ENCODE measurements at places on chromosomes 6 and 20. TPM values are rescaled to one million over a fixed set of nuclear protein-coding genes. Genes with fewer than 3 reads are reported as not detected.

CEP85L gene
- total RNA-seq, result 6.8 TPM

MYLK4 gene
- total RNA-seq, result 1.0 TPM

ULBP2 gene
- total RNA-seq, result 2.4 TPM

STMND1 gene
- total RNA-seq, result not detected

LAMP5 gene
- not detected for total RNA-seq

CGA gene
- 0.52 TPM for total RNA-seq

GATA5 gene
- total RNA-seq, result 9.6 TPM

PTGIS gene
- total RNA-seq, result 169 TPM

DNA sequence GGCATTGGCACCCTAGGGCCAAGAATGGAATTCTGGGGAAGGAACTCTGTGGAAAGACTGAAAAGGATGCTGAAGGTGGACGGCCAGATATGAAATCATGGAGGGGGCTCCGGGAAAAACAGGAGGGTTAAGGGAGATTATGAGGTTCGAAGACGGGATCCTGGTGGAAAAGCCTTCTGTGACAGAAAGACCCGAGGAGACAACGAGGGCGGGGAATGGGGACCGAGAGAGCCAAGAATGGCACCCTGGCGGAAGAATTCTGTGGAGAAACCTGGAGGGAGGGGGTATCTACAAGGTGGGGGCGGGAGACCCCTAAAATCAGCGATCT lies 426 bp downstream of the TRMT6 start:
- no peak for DNase-seq

- no peak for DNase-seq
Observed at GRCh38 chr20:52867305-52867704, 104.9 kb upstream of the TSHZ2 start.

DNA sequence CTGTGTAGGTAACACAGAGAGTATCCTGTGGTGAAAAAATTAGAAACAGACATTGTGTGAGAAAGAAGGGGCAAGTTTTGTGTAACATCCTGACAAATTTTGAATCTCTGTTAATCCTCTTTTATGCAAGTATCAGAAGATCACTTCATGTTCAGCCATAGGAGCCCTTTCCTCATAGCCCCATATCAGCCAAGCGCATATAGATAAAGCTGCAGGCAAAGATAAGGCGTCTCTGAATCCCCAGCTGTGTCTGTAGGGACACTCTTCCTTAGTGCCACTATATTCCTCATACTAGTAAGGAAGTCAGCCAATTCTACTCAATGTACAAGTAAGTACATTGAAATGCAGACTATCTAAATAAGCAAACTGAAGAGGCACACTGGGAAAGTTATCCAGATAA lies 22.3 kb downstream of the HTR1E start:
- no peak for DNase-seq

DNA sequence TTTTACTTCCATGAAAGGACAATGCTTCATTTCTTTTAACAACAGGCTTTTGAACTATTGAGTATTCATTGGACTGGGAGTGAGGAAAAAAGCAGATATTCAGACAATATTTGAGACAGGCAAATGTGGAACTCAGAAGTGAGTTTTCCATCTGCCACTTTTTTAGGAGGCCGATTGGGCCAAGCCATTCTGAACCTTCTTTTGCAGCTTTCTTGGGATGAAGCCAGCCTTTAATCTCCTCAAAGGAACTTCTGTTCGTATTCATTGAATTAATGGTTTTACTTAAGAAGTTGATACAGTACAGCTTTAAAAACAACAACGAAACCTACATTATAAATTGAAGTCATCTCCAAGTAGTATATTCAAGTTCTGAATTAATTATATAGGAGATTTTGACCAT lies 187.1 kb upstream of the RNF217 start:
- no peak for DNase-seq

- DNase-seq, result no peak
Observed at GRCh38 chr20:50903353-50904051, 27.7 kb downstream of the ADNP start.

- peak; percentile 75 for DNase-seq
Observed at GRCh38 chr20:17843246-17844132, 125.1 kb downstream of the SNX5 start.

GRCh38 chr20:43976547-43976946 lies 61.9 kb downstream of the TOX2 start:
- DNase-seq, result no peak

DNA sequence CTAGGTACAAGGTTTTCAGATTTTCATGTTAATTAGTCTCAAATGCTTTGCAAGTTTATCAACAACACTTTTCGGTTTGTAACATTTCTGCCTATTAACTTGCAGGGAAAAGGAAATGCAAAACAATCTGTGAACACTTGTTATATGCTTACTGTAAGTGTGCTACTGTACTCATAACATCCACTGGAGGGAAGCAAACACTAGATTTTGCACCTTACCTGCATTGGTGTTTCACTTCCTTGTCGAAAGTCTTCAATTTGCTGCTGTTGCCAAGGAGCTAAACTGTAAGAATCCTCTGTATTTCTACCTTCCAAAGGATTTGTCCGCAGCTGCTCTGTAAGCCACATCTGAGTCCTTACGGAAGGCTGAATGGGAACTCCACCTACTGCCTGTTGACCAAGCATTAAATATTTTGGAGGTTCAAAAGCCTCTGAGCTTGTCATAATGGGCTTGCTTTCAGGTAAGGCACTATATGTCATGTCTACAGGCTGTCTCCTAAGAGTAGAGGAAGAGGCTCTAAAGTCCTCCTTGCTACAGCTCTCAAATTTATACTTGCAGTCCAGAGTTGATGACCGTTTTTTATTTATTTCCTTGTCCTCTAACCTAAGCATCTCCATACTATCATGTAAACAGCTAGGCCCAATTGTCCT lies 17.3 kb downstream of the PLN start:
- DNase-seq, result no peak

DNA sequence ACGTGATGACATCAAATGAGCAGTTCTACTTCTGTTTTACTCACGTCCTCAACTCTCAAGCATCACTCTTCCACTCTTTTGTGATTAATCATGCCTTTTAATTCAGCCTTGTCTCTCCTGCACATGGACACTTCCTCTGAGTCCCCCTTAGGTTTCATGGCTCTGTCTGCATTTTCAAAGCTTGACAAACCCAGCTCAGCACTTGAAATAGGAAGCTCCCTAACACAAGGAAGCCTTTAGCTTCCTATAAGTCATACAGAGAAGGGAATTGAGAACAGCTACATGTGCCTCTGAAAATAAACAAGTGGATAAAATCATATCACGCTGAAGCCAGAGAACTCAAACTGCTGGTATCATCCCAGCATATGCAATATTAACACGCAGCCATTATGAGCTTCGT lies 21.2 kb downstream of the KIF16B start:
- DNase-seq, result no peak

- DNase-seq, result no peak
Observed at GRCh38 chr6:16412982-16413381, 174.6 kb downstream of the GMPR start.

GRCh38 chr6:84508981-84509380 lies 255.4 kb downstream of the TBX18 start:
- DNase-seq, result no peak

DNA sequence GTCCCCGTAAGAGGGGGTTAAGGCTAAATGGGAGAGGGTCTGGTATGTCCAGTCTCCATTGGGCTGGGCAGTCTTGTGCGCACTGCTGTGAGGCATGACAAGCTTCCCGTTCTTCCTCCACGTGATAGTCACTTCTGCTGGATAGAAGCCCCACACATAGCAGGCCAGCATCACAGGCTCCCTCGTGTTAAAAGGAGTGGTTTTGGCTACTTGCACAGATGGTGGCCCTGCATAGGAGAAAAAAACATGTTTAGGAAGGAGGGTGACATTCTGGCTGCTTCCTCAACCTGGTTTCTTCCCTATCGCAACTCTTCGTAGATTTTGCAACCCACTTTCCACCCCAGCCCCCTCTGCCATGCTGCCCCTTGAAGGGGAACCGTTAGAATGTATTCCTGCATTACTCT lies 3.6 kb downstream of the HLA-DMB start:
- DNase-seq, result no peak

DNA sequence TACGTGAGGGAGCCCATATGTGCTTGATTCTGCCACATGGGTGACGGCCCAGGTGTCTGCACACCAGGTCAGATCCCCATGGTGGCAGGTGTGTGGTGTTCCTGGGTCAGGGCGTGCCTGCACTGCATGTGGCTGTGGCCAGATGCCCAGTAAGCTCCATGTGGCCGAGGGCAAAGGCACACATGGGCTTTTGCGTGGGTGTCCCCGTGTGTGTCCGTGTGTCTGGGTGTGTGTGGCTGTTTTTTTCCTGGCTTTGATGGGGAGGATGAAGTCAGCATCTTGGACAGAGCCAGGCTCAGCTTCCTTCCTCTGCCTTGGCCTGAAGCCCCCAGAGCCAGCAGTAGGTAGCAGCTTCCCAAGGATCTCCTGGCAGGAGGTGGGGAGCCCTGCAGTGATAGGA lies 1.5 kb upstream of the TNXB start:
- DNase-seq, result no peak

GRCh38 chr6:153150371-153150751 lies 19.3 kb upstream of the RGS17 start:
- DNase-seq, result no peak

GRCh38 chr6:15621203-15622044 lies 41.4 kb downstream of the DTNBP1 start:
- no peak for DNase-seq

DNA sequence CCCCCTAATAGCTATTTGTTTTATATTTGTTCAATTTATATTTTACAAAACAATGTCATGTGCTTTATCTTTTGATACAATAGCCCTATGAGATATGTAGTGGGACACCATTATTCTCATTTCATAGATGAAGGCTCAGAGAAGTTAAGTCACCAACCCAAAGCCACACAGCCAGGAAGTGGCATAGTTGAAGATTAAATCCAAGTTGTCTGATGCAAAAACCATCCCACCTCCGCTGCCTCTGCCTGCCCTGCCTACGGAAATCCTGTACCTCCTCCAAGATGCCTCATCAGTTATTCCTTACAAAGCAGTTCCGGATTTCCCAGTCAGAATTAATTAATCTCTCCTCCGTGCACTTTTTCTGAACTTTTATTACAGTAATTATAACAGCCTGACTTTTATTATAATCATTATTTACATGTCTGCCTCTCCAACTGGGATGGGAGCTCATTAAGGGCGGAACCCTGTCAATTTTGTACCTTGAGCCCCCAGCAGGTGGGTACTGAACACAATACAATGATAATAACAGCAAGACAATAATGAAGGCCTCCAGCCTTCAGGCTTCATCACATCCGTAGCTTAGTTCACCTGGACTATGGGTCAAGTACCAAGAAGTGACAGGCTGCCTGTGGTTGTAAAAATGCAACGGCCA lies 54.7 kb downstream of the LRFN2 start:
- DNase-seq, result no peak

- no peak for DNase-seq
Observed at GRCh38 chr20:34628026-34628425, 48.9 kb downstream of the PIGU start.

DNA sequence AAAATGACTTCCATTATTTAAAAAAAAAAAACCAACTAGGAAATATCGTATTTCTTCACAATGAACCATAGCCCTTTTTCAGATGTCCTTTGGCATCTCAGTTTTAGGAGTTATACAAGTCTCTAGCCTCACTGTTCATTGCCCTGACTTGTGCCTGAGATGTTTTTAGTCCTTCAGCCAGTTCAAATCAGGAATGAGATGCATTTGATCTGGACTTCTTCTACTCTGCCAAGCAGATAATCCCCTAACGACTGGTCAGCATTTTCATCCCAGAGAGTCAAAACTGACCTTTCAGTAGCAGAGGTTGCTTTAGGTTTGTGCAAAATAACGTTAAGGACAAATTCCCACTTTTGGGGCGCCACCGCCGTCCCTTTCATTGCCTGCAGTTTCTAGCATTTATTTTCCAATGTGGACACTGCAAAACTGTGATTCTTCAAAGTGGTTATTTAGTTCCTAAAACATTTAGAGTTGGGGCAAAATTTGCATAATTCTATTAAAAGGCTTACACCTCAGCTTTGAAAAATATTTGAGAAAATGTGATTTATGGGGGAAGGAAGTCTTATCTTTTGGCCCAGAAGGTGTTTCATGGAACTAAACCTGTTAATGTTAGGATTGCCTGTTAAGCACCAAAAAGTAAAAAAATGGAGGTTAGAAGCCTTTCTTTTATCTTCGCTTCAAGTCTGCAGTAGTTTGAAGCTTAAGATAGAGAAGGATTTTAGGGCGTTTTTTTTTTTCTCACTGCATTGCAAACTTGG lies 152.0 kb upstream of the SGK1 start:
- DNase-seq, result no peak

DNA sequence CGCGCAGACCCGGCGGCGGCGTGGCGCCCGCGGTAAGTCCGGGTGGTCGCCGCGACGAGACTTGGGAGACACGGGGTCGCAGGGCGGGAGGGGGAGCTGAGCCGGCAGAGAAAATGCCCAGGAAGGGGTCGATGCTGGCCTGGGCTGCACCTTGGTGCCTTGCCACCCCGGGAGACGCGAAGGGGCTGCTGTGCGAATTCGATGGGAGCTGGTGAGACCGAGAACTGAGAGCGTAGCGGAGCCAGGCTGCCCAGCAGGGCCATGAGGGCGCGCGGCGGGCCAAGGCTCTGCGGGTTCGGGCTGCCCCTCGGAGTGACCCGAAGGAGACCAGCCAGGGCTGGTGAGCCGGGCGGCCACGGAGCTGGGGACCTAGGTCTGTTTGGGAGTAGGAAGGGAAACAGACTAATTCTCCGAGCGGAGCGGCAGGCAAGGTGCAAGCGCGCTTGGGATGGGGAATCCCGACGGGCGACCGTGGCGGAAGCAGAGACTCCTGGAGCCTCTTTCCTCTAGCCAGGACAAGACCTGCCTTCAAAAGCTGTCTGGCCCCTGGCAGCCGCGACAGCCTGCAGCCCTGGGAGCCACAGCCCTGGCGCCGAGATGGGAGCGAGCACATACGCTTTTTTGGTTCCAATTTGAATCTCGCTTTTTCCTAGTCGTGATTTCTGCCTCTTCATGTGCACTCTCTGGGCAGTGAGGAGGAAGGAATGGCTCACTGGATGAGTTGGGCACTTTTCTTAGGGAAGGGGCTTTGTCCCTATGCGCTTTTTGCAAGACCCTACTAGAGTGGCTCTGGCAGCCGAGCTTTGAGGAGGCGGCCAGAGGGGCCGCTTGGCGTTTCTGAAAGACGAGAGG lies 691 bp downstream of the SYNDIG1 start:
- DNase-seq, result no peak

DNA sequence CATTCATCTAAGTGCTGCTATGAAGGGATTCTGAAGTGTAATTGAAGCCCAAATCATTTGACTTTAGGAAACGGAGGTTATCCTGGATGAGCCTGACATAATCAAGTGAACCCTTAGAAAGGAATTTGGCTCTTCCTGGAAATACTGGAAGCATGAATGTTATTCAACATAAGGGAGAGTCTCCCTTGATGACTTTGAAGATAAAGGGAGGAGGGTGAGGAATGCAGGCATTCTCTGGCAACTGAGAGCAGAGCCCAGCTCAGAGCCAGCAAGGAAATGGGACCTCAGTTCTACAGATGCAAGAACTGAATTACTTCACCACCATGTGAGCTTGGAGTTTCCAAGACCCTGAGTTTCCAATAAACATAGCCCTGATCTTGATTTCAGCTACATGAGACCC lies 168.2 kb downstream of the DLL1 start:
- peak; percentile 38 for DNase-seq

DNA sequence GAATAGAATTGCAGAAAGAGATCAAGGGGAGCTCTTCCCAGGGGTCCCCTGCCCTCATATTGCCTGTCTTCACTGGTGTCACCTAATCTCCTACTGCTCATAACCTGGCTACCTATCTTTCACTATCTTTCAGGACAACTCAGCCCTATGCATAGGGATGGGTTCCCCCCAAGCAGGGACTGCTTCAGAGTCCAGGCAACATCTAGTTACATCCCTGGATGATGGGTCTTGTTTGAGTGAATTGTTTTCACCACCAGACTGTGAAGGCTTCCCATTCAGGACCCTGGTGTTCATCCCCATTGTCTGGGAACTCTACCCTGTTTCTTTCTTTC lies 850 bp upstream of the HECA start:
- DNase-seq, result no peak

All from right atrium auricular region (tissue), 2 donors.